Hepatocyte (in vitro differentiated cells): ENCODE measurements at places on chromosomes 11 and 22. TPM values are rescaled to one million over a fixed set of nuclear protein-coding genes. Genes with fewer than 3 reads are reported as not detected.

GRCh38 chr22:36659762-36660509, 43.6 kb downstream of the CACNG2 start:
- DNase-seq, result peak; percentile 77

- no peak for DNase-seq
These were observed 19.8 kb upstream of the ABCC8 start for GRCh38 chr11:17496406-17496805.

DNA sequence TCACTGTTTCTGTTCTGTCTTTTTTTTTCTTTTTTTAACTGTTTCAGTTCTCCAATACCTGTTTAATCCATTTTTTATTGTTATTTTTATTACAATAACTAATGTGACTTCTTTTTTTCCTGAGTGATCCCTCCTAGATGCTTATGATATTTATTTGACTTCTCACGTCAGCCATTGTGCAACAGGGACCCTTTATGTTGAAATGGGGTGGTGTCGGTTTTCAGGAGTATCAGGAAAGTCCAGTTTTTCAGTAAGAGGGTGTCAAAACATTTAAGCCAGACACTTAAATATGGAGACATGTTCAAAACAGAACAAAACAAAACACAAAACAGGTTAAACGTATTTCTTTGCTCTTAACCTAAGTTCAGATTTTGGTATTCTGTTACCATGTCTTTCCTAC, 418.8 kb downstream of the DYNC2H1 start:
- no peak for DNase-seq

GRCh38 chr11:67024966-67025365, 2.0 kb downstream of the SYT12 start:
- no peak for DNase-seq

GRCh38 chr11:3867209-3868091, 12.0 kb downstream of the STIM1 start:
- DNase-seq, result peak; percentile 39

Gene SMPD1
- 61.7 and 63.0 TPM in 2 replicates for polyA plus RNA-seq

Gene CBLIF
- 45.2 and 46.7 TPM in 2 replicates for polyA plus RNA-seq

Gene LRRC55
- polyA plus RNA-seq, result not detected in 2 replicates
